ENCODE measurements at places on chromosomes 11 and 22.

DNA sequence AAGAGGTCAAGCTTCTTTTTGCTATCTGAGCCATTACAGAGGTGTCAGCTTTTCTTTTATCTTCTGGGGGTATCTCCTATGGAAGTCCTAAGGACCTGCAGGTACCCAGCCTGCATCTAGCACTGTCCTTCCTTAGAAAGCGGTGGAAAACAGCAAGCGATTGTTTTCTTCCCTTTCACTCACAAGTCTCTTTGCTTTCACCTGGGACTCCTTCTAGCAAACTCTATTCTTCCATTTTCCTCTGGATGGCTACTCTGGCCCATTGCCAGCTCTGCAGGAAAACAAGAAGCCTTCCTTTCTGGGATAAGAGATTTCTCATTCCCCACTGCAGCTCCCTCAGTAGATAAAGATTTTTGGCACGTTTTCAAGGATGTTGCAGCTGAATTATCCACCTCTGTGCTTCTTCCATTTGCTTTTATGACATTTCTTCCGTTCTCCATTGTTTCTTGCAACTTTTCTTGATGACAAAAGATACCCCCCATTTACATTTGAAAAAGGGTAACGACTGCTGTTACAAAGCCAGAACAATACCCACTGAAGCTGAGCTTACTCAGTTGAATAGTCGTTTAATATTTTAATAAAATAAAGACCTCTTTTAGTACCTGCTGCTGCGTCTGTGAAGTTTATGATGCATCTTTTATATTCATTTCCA, 40.2 kb upstream of the BDNF start:
- no peak for DNase-seq

DNA sequence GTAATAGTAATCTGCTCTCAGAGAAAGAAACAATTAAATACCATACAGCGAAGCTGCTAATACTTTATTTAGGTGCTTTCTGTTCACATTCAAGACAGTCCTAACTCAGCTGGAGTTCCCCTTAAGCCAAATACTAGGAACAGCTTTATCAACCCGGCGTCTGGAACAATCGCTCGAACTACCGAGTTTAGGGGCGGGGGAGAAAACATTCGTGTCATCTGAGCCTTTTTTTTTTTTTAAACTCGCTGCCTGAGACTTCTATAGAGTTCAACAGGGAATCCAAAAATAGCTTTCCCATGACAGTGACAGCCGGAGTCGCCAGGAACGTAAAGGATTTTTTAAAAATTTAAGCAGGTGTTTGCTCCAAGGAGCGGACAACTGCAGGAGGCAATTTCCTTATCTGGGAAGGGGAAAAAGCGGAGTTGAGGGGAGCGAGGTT, 852 bp downstream of the TRAF6 start:
- peak; percentile 37 for DNase-seq

- peak; percentile 90 for DNase-seq
Measured at GRCh38 chr11:63508009-63508408, 2.1 kb downstream of the LGALS12 start.

DNA sequence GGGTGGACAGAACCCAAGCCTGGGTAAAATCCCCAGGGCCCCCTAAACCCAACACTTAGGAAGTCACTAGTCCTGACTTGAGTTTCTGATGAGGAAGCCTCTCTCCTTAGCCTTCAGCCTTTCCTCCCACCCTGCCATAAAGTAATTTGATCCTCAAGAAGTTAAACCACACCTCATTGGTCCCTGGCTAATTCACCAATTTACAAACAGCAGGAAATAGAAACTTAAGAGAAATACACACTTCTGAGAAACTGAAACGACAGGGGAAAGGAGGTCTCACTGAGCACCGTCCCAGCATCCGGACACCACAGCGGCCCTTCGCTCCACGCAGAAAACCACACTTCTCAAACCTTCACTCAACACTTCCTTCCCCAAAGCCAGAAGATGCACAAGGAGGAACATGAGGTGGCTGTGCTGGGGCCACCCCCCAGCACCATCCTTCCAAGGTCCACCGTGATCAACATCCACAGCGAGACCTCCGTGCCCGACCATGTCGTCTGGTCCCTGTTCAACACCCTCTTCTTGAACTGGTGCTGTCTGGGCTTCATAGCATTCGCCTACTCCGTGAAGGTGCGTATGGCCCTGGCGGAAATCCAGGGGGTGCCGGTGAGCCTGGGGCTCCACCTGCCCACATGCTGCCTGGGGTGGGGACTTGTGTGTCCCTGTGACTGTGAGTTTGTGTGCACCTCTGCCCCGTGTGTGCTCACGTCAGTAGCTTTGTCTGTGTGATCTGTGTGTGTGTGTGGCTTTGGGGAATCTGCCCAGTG, at the start of gene IFITM1:
Gene IFITM1 (plus strand): TSS at position 254 of the 767 bp plus-strand sequence. CDS start 131 bp downstream, at position 385.
- DNase-seq = no peak

GRCh38 chr11:6655790-6656583, at the start of gene DCHS1:
DCHS1 (minus strand) TSS chr11:6655809; CDS start chr11:6641613, 14,196 bp downstream.
- DNase-seq = no peak

Measured in globus pallidus (tissue), 1 donor.